ENCODE measurements at places on chromosomes 11 and 22. TPM values are rescaled to one million over a fixed set of nuclear protein-coding genes. Genes with fewer than 3 reads are reported as not detected.

SART1 gene
- 51.8 TPM for polyA plus RNA-seq

CFAP300 gene
- polyA plus RNA-seq, result 0.78 TPM

EXT2 gene
- polyA plus RNA-seq, result 33.6 TPM

FAM83F gene
- polyA plus RNA-seq, result 0.11 TPM

HBE1 gene
- polyA plus RNA-seq, result 0.14 TPM

FOSL1 gene
- 100 TPM for polyA plus RNA-seq

FAM180B gene
- polyA plus RNA-seq, result 0.43 TPM

SCUBE2 gene
- 11.0 TPM for polyA plus RNA-seq
